Non-pigmented ciliary epithelial cell (primary cell): ENCODE measurements at places on chromosomes 3 and 15.

DNA sequence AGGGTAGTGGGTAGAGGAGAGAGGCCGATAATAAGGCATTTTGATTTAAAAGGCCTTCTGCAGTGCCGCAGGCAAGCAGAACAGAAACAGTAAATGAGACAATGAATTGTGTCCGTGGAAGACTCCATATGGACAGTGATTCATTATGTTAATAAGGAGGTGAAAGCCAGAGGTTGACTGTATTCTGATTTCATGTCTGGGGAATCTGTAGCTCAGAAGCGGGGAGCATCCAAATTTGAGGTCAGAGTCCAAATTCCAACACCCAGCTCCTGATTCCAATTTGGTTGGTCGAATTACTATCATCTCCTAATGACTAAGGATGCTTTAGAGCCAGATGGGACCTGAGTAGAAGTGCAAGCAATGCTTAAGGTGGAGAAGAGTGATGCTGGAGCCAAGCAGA is 1.0 kb upstream of the TBC1D21 start:
- peak; percentile 30 for DNase-seq

- DNase-seq, result no peak
Measured at GRCh38 chr3:47318916-47319315, 36.2 kb downstream of the KLHL18 start.

- DNase-seq, result no peak
Measured at GRCh38 chr3:31416980-31417379, 115.7 kb upstream of the STT3B start.

- DNase-seq, result no peak
Measured at GRCh38 chr3:146948186-146948585, 343.0 kb upstream of the PLSCR5 start.

DNA sequence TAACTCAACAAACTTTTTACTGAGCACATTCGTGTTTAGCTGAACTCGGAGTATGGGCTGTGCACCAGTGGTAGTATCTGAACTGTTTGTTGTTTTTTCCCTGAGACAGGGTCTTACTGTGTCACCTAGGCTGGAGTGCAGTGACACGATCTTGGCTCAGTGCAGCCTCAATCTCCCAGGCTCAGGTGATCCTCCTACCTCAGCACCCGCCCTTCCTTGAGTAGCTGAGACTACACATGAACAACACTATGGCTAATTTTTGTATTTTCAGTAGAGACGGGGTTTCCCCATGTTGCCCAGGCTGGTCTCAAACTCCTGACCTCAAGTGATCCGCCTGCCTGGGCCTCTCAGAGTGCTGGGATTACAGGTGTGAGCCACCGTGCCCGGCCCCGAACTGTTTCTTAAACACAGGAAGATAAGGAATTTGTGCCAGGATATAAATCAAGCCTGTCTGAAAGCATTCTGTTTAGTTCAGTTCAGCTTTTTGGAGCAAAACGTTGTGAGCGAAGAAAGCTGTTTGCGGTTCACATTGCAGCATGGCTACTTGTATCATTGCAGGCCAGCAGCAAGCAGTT is 40.4 kb upstream of the SKOR1 start:
- DNase-seq, result no peak

DNA sequence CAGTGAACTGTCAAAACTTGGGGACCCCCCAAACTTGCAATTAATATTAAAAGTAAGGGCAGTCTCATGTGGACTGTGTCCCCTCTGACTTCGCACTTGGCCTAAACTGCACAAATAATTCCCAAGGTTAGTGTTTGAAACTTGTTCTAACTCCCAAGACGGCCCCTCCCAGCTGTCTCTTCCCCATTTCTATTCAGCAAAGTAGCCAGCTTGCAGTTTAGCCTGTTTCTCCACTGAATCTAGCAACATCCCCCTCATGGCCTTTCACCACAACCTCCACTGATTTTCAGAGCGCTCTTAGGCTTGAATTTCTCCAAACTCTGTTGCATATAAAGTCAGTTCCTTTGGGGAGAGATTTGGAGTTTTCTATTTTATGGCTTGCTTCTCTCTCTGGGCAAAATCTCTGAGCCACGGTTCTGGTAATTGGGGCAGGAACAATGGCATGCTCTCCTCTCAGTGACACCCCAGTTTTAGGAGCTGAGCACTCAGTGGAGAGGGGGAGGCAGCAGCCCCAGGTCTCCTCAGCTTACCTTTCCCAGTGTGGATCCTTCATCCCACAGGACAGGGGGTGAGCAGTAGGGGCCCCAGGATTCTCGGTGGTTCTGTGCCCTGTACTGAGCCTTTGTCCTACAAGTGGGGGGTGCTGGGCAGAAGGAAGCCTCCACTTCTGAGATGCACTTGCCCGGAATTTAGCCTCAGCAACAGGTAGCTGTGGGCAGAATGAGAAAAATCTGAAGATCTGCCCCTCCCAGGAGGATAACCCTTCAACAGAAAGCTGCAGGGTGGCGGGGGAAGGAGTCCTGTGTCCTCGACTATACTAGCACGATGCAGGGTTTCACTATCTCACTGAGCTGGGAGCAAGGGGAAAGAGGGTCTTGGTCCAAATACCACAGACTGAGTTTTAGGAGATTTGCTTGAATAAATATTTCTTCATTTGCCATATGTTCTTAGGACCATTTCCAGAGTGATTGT is 39.3 kb upstream of the GATA2 start:
- DNase-seq, result no peak

DNA sequence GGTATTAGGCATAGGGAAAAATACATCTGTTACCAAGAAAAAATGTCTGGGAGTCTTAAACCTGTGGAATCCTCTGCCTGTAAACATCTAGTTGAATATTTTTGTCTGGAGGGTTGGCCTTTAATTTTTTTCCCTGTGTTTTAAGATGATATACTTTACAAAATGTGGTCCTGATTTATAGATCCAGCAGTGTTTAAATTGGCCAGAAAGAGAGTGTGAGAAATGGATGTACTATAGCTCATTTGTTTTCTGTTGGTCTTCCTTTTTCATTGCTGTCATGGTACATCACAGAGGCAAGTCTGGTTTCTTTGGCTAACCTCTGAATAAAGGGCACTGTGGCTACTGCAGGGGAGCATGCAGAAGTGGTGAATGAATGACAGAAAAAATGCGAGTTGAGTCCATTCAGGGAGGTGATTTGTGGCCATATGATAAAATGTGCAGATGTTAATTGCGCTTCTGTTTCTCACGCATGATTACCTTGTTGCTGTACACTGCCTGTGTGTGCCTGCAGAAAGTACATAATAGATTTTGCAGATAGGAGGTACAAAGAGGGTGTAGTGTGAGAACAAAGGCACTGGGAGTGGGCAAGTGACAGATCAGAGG is 150.0 kb downstream of the NFKBIZ start:
- DNase-seq, result peak; percentile 26

DNA sequence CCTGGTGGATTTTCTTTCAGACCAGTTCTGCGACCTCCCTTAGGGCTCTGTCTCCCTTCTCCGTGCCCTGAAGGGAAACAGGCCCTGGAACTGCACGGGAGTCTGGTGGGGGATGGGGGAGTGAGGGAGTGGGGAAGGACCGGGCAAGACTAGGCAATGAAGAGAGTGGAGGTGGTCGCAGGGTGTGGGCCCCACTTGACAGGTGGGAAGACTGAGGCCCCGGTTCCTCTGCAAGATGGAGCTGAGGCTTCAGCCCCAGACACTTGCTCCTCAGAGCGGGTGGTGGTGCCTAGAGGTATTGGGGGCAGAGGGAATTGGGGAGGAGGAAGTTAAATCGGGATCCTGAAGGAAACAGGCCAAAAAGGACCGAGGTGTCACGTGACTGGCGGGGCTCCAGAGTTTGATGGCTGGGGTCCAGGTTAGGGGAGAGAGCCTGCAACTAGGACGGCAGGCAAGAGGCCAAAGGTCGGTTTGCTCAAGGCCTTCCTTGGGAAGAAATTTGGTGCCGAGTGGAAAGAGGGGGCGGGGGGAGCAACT is 597 bp upstream of the CAMK1 start:
- no peak for DNase-seq

GRCh38 chr15:83458381-83458780 is 11.2 kb downstream of the SH3GL3 start:
- DNase-seq, result no peak
